Hair follicle dermal papilla cell (primary cell): ENCODE measurements at places on chromosomes 6 and 20. TPM values are rescaled to one million over a fixed set of nuclear protein-coding genes. Genes with fewer than 3 reads are reported as not detected.

Gene SDCBP2
- total RNA-seq, result 2.1 TPM in 2 replicates

Gene ARMC2
- 5.2 and 6.3 TPM in 2 replicates for total RNA-seq

Gene ENPP3
- total RNA-seq, result 0.12 TPM in 1 of 2 replicates, not detected in the other

Gene CST9L
- total RNA-seq, result not detected in 2 replicates

Gene TINAG
- not detected in 2 replicates for total RNA-seq

Gene HDGFL1
- total RNA-seq, result not detected in 2 replicates

Gene PI3
- total RNA-seq, result not detected in 2 replicates

Gene ZSCAN9
- 9.6 and 14.6 TPM in 2 replicates for total RNA-seq

Gene RFX6
- total RNA-seq, result not detected in 2 replicates

Gene STMND1
- 0.32 TPM in 1 of 2 replicates, not detected in the other for total RNA-seq

Gene TXNDC5
- total RNA-seq, result 435 and 448 TPM in 2 replicates

Gene THBD
- total RNA-seq, result 9.6 and 14.6 TPM in 2 replicates

Gene CPNE5
- total RNA-seq, result 0.12 and 0.16 TPM in 2 replicates

Gene SSTR4
- total RNA-seq, result 0.16 TPM in 1 of 2 replicates, not detected in the other

Gene NOP56
- 81.8 and 93.3 TPM in 2 replicates for total RNA-seq

Gene SLC17A2
- total RNA-seq, result not detected in 2 replicates

Gene HRH3
- total RNA-seq, result not detected in 2 replicates

Gene GABRR1
- not detected in 2 replicates for total RNA-seq

Gene KHDC1L
- 1.1 TPM in 1 of 2 replicates, not detected in the other for total RNA-seq

Gene VSTM2L
- total RNA-seq, result 2.6 and 5.6 TPM in 2 replicates

Gene TMEM74B
- total RNA-seq, result not detected in 2 replicates

Gene ANKRD66
- total RNA-seq, result not detected in 2 replicates

Gene PRPH2
- total RNA-seq, result 2.2 and 2.9 TPM in 2 replicates

Gene TRIM15
- not detected in 2 replicates for total RNA-seq
